NCI-H748 treated with DMSO at 0.1 percent for 48 hours (cell line): ENCODE measurements at places on chromosomes 5 and 9.

- DNase-seq, result no peak
These were observed 15.9 kb downstream of the ABHD17B start for GRCh38 chr9:71895117-71895516.

- peak; percentile 77 for DNase-seq
These were observed 1.3 kb downstream of the GABBR2 start for GRCh38 chr9:98707166-98708102.

DNA sequence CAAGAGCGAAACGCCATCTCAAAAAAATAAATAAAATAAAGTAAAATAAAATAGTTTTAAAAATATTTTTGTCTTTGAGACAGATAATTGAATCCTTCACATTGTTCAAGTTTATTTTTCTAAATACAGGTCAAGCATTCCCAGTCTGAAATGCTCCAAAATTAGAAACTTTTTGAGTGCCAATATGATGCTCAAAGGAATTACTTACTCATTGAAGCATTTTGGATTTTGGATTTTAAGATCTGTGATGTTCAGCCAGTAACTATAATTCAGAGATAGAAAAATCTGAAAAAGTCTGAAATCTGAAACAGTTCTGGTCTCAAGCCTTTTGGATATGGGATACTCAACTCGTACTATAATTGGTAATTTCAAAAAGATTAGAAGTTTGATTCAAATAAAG lies 39.8 kb downstream of the RBM27 start:
- no peak for DNase-seq

DNA sequence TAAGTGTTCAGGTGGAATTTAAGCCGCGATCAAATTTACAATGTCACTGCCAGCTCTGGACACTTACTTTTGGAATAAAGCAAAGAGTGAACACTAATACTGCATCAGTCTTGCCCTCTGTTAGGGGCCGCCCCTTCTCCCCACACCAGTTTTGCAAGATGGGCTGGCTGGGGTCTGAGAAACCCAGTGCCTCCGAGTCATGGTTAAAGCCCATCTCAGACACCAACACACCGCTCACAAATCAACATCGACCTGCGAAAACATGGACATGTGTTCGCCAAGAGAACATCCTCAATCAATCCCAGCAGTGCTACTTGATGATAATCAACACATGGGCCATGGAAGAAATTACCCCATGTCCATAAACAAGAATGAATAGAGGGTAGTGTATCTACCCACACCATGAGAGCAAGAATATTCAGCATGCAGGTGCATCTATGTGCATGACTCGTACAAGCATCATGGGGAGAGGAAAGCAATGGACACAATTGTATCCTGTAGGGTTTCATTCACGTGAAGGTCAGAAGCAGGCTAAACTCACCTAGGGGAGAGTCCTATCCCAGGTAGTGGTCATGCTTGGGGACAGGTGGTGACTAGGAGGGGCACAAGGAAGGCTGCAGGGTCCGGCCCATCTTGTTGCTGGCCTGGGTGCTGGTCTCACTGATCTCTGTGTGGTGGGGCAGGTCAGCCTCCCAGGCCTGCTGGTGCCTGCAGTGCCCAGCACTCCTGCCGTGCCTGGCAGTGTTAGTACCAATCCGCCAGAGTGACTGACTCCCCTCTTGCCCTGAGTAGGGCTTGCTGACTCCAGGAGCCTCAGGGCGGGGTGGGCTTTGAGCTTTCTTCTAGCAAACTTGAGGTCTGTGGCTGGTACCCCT lies 5.0 kb downstream of the S1PR3 start:
- DNase-seq, result no peak

DNA sequence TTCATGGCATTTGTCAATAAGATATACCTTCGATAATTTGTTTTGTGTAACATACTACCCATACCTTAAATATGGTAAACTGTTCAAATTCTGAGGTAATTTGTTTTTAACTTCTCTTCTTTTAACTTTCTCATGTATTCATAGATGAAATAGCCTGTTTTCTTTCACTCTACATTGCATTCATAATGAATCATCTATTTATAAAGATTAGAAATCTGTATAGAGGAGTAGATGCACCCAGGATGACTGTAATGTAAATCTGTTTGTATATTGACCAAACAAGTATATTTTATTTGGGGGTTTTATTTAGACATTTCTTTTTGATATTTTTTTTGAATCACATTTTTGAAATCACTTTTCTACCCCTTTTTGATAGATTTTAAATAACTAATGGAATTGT lies 144.6 kb downstream of the CD180 start:
- DNase-seq, result no peak

DNA sequence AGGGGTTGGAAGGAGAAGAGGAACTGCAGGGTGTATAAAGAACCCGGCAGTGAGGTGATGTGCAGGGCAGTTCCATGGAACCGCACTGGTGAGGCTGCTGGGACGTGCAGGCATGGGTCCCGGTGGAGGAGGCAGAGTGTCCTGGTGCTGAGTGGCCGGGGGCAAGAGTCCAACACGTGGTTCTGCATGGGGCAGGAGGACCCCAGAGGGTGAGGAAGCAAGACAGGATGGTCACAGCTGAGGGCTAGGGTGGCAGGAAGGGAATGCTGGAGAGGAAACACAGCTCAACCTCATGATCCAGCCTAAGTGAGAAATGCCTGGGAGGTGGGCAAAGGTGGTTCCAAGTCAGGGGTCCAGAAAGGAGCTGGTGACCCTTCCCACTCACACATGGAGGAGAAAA lies 87.2 kb downstream of the S1PR3 start:
- DNase-seq, result no peak

DNA sequence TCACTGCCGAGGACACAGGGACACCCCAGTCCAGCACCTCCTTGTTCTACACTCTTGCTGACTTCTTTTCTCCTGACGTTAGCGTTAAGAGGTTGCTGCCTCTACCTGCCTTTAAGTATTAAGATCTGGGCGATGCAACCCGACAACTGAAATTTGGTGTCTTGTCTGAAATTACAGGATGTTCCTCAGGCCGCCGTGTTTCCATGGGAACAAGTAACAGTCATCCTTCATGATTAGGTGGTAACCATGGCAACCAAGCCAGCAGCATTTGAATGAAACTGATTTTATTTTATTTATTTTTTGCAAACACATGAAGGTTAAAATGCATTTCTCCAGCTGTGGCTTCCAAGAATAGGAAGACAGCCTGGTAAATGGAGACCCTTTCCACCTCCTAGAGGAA lies 20.8 kb downstream of the DAB2IP start:
- no peak for DNase-seq

GRCh38 chr5:2832394-2832793 lies 80.9 kb upstream of the IRX2 start:
- DNase-seq, result no peak

DNA sequence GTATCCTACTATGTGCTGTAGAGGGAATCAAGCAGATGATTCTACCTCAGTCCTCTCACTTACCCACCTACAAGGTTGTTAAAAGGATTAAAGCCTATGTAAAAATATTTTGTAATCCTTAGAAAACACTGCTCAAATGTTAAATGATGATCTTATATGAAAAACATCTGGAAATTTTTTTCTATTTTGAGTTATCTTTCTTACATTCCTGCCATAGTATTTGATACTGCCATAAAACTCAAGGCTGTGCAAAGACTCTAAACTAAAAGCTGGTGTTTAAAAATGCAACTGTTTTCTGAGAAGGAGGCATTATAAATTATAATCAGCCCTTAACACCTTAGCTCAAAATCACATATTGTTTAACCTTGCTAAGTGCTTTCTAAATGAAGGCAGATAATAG lies 474.2 kb downstream of the PRELID2 start:
- no peak for DNase-seq
